ENCODE measurements at places on chromosomes 4 and X.

DNA sequence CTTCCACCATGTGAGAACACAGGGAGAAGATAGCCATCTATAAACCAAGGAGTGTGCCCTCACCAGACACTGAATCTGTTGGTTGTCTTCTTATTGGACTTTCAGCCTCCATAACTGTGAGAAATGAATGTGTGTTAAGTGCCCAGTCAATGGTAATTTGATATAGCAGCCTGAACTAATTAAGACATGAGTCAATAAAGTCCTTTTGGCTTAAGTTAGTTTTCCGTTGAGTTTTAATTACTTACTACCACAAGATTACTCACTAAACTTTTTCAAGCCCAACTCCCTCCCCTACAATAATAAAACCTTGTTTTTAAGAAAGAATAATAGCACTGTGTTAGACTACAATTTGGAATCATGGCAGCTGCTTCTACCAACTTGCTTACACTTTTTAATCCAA is 324.2 kb downstream of the PCDH19 start:
- no peak for DNase-seq

DNA sequence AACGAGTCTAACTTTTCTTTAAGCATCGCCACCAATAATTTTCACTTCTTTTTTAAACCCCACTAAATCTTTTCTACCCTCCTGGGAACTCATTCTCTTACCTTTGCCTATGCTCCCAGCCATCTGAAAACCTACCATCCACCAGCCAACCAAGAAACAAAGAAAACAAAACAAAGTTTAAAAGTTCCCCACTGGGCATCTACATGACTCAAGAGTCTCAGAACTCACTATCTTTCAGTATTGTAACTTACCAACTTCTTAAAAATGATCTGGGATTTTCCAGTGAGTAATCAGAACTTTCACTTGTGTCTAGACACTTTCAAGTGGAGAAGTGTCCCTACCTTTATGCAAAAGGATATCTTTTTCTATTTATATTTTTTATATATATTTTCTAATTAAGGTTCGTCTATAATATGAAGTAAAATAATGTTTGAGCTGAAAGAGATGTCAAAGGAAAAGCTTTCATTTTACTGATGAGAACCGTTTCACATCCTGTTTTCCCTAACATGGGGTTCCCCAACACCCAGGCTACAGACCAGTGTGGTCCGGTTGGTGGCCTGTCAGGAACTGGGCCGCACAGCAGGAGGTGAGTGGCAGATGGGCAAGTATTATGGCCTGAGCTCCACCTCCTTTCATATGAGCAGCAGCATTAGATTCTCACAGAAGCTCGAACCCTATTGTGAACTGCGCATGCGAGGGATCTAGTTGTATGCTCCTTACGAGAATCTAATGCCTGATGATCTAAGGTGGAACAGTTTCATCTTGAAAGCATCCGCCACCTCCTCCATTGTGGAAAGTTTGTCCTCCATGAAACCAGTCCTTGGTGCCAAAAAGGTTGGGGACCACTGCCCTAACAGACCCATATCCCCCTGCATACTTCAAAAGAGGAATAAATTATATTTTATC is 9.8 kb upstream of the TIGD2 start:
- no peak for DNase-seq

DNA sequence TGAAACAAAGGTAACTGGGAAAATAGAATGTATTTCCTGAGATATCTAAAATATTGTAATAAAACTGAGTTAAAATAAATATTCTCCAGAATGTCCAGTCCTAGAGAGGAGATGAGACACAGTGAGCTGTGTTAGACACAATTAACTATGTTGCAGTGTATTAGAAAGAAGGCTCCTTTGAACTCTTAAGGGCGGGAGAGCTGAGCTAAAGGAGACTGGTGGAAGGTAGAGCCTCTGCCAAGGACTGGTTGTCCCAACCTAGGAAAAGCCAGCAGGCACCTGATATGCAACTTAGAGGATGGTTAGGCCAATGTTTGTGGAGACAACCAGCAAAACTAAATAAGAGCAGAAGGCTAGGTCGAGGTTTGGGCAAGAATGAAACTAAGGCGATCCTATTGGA is 4.3 kb downstream of the ASB11 start:
- DNase-seq = no peak

DNA sequence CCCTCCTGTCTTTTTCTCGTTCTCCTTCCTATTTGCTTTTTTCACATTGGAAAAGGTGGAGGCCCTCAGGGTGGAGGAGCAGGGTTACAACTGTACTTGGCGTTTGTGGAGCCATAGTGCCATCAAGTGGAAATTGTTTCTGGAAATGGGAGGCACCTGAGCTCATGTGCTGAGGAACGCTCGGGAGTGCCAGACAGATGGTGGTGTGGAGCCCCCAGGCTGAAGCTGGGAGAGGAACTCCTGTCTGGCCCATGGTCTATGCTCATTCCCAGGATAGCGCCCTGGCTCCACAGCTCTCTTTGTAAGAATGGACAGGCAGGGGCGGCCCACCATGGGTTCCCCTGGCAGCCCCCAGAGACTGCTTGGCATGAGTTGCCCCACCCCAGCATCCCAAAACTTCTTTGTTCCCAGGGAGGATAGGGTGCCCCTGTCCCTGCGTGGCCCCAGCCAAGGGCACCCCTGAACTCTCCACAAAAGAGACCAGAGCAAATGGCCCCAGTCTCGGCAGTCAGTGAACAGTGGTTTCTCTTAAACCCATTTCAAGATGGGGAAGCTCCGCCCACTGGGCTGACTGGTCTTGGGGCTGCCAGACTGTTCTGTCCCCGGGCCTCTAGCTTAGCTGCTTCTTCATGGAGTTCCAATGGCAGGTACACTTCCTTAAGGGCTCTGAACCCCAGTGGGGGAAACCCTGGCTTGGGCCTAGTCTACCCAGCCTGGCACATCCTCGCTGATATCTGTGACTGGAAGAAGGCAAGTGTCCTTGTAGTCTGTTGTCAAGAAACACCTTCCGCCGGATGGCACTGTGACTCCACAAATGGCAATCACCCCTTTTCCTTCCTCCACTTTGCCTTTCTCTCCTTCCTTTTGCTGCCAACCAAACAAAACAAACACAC is 70.1 kb downstream of the NBDY start:
- DNase-seq = no peak

DNA sequence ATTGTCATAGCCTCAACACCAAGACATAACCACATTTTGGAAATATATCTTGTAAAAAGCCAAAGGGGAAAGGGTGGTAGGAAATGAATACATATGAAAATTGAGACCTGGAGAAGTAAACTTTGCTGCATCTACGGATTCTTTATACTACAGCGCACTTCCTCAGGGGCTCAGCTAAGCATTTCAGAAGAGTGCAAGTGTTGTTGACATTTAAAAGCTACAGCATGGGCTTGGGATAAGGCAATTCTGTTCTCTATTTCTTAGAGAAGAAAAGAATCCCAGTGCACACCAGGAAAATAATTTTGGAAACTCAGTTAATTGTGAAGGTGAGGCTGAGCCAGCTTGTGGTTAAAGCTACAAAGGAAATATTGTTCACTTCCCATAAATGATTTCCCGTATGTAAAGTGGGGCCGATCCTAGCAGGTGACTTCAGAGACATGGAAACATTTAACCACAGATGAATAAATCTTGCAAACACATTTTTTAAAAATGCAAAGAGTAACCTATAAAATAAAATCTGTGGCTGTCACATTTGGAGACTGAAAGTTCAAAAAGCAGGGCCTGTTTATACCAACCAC is 12.6 kb upstream of the GBA3 start:
- no peak for DNase-seq

GRCh38 chrX:2572740-2573139 is 72.0 kb upstream of the DHRSX start:
- DNase-seq = no peak

DNA sequence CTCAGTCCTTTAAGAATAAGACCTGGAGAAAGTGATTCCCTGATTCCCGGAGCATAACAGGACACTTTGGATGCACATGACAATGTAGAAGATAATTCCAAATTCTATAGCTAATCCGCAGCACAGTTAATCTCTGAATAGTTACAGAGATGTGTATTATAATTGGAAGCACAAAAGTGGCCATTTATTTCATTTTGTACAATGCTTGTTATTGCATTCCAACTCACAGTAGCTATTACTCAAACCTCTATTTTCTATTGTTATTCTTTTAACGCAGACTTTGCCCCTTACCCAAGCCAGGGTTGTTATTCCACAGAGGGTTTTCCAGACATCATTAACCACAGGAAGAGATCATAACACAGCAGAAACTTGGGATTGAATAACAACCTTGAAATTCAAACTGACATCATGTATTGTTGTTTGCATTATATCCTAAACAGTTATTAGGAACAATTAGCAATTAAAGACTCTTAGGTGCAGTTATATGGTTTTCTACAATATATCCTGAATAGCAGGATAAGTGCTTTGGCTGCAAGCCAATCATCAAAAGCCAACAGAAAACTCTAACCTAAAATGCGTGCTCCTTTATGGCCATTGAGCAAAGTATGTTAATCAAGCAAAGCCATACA is 984.0 kb upstream of the TENM3 start:
- no peak for DNase-seq

GRCh38 chr4:56653461-56654237 is 27.4 kb downstream of the HOPX start:
- no peak for DNase-seq

DNA sequence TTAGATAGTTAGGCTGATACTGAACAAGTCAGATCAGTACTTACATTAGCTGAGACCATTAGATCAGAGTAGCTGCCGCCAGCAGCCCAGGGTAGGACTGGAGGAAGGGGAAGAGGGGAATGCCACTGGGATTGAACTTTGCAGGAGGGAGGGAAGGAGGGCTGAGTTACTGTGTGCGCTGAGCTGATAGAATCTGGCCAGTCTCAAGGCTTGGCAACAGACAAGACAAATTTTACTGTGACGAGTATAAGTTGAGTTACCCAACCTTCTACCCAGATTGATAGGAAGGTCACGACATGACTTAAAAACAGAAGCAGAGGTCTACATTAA is 372.1 kb downstream of the OPHN1 start:
- no peak for DNase-seq

GRCh38 chr4:26135331-26135730 is 185.5 kb upstream of the RBPJ start:
- no peak for DNase-seq

GRCh38 chr4:128682942-128683666 is 126.4 kb upstream of the JADE1 start:
- DNase-seq = no peak

DNA sequence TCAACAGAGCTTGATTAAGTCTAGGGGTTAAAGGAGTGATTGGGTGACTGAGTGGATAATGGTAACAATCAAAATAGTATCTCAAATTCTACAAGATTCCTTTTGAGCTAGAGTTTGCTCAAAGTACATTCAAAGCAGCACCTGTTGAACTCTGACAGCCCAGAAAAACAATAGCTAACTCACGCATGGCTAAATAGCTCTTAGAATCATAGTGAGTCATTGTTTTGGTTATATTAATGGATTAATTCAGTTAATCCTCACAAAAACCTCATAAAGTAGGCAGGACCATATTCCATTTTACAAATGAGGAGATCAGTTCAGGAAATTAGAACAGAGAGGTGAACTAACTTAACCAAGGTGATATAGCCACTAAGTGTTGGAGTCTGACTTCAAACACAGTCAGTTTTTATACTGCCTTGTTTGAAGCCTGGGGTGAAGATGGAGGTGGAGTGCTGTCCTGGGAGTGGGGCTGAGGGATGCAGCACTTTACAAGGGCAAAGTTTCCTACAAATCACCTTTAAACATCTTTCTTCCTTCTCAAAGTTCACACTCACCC is 35.9 kb upstream of the PPM1K start:
- DNase-seq = no peak

- DNase-seq = no peak
Measured at GRCh38 chrX:96386325-96386724, 298.3 kb upstream of the DIAPH2 start.

DNA sequence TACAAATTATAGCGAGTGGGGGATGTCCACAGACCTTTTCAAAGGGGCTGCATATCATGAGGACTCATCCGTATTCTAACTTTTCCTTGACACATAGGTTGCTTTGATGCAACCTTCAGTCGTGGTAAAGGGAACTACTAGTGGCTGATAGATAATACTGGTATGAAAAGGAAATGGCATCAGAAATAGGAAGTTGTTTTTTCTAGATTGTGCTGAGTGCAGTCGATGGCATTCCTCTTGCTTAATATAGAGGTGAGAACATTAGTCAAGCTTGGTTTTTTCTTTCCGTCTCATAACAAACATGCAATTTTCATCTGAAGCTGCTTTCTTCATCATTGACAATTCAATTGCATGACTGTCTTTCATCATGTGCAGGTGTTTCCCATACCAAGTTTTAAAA is 16.6 kb downstream of the ENPEP start:
- no peak for DNase-seq

GRCh38 chrX:1778817-1779216 is 164.0 kb downstream of the ASMT start:
- no peak for DNase-seq

- DNase-seq = no peak
Measured at GRCh38 chrX:134026565-134027311, 41.3 kb upstream of the GPC3 start.

GRCh38 chr4:186016796-186017195 is 52.2 kb upstream of the TLR3 start:
- DNase-seq = no peak

GRCh38 chrX:115204040-115204439 is 14.8 kb downstream of the RBMXL3 start:
- no peak for DNase-seq

GRCh38 chrX:36577006-36577405 is 431.2 kb upstream of the FAM47C start:
- DNase-seq = no peak

DNA sequence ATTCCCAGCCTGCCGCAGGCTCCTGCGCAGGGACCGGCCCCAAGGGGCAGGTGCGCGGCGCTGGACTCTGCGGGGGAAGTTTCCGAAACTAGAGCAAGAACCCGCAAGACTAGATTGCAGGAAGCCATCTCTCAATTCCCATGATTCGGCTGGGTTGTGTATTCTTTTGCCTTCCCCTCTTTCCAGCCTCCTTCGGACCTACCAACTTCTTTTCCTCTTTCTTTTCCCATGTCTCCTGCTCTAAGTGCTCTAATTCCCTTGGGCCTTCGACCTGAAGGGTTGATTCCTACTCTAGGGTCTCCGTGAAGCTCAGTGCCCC is 645 bp upstream of the OPHN1 start:
- no peak for DNase-seq

All from stimulated activated CD4-positive, alpha-beta T cell treated with anti-CD3 and anti-CD28 coated beads, Interleukin-1b, Interleukin-23, amount 100 ng/mL, for 1 hour (primary cell).